Spinal cord (tissue), 10 donors: ENCODE measurements at places on chromosomes 5 and 9. TPM values are rescaled to one million over a fixed set of nuclear protein-coding genes. Genes with fewer than 3 reads are reported as not detected.
A peak's percentile ranks its signal among the peaks of the same experiment; 100 is the strongest.

The SLC36A3 gene
- not detected for total RNA-seq

GRCh38 chr5:100901821-100902341, 1.2 kb downstream of the ST8SIA4 start:
- no peaks in the 10 kb centered on the region for H3K36me3 ChIP-seq
- peaks cover 17% of the 10 kb centered on the region for H3K4me1 ChIP-seq
- H3K4me3 ChIP-seq, result peak overlapping the region; percentile 68
- H3K27me3 ChIP-seq, result peaks cover 23% of the 10 kb centered on the region
- H3K27ac ChIP-seq, result peak overlapping the region; percentile 85
- peak; percentile 24 for DNase-seq

GRCh38 chr9:88049677-88050307, 75.5 kb upstream of the CDK20 start:
- no peaks in the 10 kb centered on the region for H3K4me1 ChIP-seq
- H3K36me3 ChIP-seq, result no peaks in the 10 kb centered on the region
- no peak overlapping the region for H3K27ac ChIP-seq
- no peak overlapping the region for H3K4me3 ChIP-seq
- no peak for DNase-seq
- H3K27me3 ChIP-seq, result no peaks in the 10 kb centered on the region

DNA sequence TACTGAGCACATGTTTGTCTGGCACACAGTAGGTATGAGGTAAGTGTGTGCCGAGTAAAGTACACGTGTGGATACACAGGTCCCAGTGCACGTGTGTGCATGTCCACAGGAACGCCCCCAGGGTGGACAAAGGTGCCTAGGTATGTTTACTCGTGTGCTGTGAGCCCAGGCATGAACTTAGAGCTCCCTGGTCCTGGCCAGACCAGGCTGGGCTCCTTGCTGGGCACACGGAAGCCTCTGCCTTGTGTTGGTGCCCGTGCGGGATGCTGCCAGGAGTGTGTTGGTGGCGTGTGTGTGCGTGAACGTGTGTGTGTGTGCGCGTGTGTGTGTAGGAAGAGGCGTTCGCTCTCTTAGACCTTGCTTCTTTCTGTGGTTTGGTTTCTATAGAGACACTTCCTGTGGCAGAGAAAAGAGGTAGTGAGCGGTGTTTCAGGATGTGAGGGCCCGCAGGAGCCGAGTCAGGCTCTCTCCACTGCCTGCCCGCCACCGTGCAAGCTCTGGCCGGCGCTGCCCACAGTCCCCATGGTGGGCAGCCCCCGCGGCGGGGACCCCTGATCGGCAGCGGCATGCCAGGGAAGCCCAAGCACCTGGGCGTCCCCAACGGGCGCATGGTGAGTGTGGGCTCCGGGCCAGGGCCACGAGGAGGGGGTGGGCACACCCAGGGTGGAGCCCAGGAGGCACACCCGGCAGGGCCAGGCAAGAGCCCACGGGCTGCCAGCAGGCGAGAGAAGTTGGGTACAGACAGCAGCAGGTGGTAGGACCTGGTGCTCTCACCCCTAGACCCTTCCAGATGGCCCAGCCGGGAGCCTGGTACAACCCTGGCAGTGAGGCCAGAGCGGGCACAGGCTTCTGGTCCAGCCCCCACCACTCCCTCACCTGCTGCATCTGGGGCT, at the start of gene RGS14:
Gene RGS14, plus strand, starts transcription at position 466 of the 893 bp plus-strand sequence. Its CDS starts 101 bp downstream, at position 567.
- no peak within 1 kb of the TSS for H3K4me3 ChIP-seq
- peaks cover 2% of the 10 kb centered on the region for H3K4me1 ChIP-seq
- no peak for DNase-seq
- peaks cover 12% of the 10 kb centered on the region for H3K27me3 ChIP-seq

DNA sequence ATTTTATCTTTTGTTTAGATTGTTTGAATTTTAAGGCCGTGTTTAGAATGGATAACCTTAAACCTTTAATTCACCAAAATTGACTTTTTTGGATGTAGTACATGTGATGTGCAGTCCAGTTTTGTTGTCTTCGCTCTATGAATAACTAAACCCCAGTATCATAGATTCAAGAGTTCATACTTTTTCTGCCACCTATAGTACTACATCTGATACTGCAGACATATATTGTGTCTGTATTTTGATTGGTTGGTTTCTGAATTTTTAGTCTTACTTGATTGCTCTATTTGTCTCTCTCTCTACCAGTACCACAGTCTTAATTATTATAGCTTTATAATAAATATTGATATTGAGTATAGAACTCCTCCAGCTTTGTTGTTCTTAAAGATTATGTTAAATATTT, 58.1 kb downstream of the PPIP5K2 start:
- no peak overlapping the region for H3K4me3 ChIP-seq
- no peak overlapping the region for H3K27ac ChIP-seq
- DNase-seq, result no peak
- peaks cover 9% of the 10 kb centered on the region for H3K36me3 ChIP-seq
- no peaks in the 10 kb centered on the region for H3K27me3 ChIP-seq
- no peaks in the 10 kb centered on the region for H3K4me1 ChIP-seq
